Caki2 (cell line): ENCODE measurements at places on chromosomes 7 and 10. TPM values are rescaled to one million over a fixed set of nuclear protein-coding genes. Genes with fewer than 3 reads are reported as not detected.
A peak's percentile ranks its signal among the peaks of the same experiment; 100 is the strongest.

- DNase-seq: no peak
Observed at GRCh38 chr10:124374535-124375352, 44.0 kb downstream of the OAT start.

DNA sequence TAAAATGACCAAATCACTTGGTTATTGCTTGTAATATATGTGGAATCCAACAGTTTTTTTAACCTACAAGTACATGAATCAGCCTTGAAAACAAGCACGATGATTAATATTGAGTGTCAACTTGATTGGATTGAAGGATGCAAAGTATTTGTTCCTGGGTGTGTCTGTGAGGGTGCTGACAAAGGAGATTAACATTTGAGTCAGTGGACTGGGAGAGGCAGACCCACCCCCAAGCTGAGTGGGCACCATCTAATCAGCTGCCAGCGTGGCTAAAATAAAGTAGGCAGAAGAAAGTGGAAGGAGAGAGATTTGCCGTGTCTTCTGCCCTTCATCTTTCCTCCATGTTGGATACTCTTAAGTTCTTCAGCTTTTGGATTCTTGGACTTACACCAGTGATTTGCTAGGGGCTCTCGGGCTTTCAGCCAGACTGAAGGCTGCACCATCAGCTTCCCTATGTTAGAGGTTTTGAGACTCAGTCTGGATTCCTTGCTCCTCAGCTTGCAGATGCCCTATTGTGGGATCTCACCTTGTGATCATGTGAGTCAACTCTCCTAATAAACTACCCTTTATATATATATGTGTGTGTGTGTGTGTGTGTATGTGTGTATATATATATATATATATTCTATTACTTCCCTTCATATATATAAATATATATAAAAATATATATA, 118.4 kb upstream of the WDR11 start:
- DNase-seq: no peak

DNA sequence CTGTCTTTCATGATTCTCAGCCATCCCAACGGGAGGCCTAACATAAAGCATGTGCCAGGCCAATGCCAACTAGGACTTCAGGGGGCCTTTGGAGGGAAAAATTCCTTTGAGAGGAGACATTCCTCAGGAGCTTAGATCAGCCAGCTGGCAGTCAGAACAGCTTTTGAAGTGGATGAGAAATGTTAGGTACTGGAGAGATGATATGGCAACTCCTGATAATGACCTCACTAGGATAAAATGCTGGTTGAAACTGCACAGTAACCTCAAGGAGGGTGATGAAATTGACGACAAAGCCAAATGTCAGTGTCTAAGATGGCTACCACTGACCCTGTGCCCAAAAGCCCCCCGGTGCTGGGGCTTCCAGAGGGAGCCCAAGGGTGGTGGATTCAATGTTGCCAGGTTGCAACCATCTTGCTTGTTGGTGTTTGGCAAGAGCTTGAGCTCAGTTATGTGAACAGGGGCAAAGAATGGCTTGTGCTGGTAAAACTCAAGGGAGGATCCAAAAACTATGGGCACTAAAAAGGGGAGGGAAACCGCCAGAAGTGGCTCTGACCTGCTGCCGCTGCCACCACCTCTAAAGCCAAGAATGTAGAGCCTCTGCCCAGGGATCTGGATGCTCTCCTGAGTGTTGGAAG, 121.2 kb downstream of the UBE2H start:
- peak; percentile 83 for DNase-seq

LLCFC1 gene
- total RNA-seq: not detected in 2 replicates

HOXA10 gene
- 22.1 and 31.5 TPM in 2 replicates for total RNA-seq

DNA sequence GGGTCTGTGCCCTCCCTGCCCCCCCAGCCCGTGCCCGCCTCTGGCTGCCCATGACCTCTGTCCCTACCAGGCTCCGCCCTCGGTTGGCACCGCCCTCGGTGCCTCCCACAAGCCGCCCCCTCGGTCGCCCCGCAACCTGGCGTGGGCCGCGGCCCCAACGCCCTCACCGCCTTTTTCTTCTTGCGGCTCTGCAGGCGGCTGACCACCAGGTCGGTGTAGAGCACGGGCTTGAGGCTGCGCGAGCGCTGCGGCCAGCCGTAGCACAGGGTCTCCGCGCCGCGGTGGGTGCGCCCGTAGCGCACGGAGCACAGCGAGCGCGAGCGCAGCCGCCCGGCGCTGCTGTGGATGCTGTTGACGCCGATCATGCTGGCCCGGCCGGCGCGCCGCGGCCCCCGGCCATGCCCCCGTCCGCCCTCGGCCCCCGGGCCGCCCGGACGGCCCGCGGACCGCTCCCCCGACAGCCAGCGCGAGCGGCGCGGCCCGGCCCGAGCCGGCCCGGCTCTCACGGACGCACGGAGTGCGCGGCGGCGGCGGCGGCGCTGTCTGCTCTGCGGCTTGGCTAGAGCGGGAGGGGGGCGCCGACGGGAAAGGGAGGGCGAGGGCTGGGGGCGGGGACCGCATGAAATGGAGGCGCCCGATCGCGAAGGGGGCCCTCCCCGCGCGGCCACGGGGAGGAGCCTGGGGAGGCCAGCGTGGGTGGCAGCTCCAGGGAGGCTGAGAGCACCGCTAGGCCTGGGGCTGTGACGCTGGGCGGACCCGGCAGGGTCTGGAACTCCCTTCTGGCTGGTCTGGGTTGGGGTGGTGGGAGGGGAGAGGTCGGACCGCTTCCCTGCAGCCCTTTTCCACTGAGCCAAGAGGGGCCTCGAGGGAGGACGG, 9.6 kb downstream of the PSD start:
- DNase-seq: peak; percentile 21

- DNase-seq: no peak
Observed at GRCh38 chr7:135938563-135938962, 38.6 kb downstream of the MTPN start.

- peak; percentile 24 for DNase-seq
Observed at GRCh38 chr10:105063796-105064195, 422.7 kb downstream of the SORCS3 start.

DNA sequence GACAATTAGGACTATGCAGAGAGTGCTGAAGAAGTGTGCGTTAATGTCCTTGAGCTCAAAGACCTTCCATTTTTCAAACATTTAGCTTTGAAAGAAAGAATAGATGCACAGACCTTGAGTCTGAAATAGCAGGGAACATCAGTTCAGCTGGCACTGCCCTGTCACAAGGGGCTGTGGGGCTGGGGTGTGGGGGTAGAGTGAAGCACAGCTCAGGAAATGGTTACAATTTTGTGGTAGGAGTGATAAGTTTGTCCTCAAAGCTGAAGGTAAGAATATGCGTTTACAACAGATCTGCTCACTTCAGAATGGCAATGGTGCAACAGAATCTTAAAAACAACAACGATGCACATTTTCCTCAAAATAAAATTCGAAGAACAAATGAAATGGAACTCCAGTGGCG, 33.6 kb downstream of the SMKR1 start:
- DNase-seq: no peak

FAM131B gene
- total RNA-seq: 0.03 TPM in 1 of 2 replicates, not detected in the other

DNA sequence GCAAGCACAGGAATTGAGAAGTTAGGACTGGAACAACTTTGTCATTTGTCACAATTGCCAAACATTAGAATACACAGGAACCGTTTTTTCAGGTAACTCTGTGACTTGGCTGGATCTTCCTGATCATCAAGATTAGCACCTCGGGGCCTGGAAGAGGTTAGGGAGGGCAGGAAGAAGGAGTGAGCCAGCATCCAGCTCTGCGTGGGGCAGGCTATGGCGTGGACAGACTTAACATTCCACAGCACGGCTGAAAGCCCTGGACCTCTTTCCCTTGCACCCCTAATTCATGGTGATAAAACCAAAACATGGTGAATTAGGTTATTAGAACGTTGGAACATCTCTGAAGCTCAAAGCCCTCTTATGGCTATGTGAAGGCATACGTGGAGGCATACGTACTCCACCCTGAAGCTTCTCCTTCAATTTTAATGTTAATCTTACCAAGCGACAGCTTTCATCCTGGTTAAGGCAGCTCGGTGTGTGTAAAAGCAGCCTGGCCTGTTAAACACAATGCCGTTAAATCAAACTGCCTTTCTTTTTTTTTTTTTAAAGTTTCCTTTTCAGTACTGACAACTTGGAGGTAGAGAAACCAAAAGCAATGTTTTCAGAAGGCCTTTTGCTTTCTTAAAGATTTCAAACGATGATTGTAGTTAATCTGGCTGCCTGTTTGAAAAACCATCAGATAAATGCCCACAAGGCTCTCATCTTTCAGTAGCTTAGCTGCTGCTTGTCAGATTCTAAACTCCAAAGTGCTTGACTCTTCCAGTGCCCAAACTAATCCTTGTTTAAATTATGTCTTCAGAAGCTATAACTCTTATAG, 4.5 kb downstream of the GRK5 start:
- no peak for DNase-seq

DNA sequence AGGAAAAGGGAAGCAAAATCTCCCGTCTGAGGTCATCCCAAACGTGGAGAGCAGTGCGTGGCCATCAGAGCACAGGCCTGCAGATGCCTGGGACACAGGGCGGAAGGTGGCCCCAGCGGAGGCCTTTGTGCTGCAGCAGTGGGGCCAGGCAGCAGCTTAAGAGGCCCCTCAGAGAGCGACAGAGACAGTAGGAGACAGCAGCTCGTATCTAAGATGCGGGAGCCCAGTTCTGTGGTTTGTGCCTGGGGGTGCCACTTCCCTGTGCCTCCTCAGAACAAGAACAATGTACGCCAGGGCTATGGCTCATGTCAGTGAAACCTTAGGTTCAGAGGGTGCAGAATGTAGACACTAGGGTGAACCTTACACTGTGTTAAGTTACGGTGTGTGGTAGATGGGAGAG, 316.6 kb upstream of the AKR1E2 start:
- DNase-seq: no peak

GPNMB gene
- 32.7 and 33.1 TPM in 2 replicates for total RNA-seq

DNA sequence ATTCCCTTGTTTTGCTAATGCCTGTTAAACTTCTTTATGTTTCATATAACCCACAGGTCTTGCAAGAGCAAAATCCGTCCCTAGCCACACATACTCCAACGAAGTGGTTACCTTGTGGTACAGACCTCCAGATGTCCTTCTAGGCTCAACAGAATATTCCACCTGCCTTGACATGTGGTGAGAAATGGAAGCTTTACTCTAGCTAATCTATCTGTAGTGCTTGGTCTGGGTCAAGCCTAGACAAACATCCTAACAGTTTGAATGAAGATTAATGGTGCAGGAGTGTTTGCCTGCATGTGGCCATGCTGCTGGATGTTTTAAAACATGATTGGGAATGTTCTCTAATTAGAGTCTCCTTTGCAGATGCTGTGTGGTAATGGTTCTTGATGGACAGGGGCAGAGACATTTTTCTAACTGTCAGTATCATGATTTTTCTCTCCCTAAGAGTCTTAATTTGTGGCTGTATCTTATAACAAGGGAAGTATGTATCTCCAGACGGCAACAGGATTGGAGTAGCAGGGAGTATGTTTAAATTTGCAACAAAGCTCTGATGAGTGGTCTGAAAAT, 308.5 kb upstream of the FZD1 start:
- DNase-seq: no peak

GRCh38 chr7:92325858-92326257, 80.1 kb downstream of the ANKIB1 start:
- no peak for DNase-seq

AKR1C1 gene
- 6,987 and 7,564 TPM in 2 replicates for total RNA-seq

DNA sequence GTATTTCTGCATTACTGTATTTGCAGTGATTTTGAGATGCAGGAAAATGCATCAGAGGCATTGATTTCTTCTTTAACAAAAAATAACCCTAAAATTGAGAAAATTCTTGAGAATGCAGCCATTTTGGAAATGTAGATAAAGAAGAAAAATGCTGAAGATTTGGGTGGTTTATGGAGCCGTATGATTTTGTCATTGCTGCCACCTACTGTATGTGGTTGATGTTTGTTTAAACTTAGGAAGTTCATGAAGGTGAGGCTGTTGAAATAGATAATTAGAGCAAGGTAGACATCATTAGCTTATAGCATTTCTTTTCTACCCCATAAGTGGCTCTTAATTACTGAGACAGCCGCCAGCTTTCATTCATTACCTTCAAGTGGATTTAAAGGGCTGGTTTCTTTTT, 92.1 kb upstream of the SAMD8 start:
- peak; percentile 31 for DNase-seq

DNA sequence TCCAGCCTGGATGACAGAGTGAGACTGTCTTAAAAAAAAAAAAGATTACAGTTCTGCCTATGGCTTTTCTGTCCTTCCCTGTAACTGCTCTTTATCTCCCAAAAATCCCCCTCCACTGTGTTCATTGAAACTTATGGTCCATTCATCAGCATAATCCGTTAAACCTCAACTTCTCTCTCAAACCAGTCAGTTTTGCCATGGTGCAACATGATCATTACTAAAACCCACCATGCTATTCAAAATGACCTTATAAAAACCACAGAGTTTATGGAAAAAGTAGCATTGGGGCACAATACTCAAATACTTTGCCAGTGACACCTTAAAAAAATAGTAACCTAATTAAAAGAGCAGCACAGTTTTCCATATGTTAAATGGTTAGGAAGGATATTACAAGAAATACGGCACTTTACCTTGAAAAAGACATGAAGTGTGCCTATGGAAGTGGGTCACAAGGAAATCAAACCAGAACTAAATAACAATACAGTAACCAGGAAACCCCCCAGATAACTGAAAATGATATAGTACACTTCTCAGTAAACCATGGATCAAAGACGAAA, 74.0 kb upstream of the ST8SIA6 start:
- no peak for DNase-seq

- DNase-seq: peak; percentile 61
Observed at GRCh38 chr7:40839881-40840280, 705.1 kb downstream of the SUGCT start.

DNA sequence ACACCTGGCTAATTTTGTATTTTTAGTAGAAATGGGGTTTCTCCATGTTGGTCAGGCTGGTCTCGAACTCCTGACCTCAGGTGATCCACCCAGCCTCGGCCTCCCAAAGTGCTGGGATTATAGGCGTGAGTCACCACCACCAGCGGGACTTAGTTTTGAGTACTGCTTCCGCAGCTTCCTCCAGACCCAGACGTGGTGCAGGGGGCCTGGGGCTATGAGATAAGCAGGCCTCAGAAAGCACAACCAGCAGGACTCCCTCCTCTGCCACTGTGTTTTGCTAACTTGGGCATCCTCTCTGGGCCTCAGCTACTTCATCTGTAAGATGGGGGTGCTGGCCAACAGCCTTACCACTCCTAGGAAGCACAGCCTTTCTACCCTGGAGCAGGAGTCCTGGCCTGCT, 37.8 kb downstream of the GOLGA7B start:
- no peak for DNase-seq

PRF1 gene
- not detected in 2 replicates for total RNA-seq
